Fibroblast of pulmonary artery (primary cell): ENCODE measurements at places on chromosomes 2 and 18.

DNA sequence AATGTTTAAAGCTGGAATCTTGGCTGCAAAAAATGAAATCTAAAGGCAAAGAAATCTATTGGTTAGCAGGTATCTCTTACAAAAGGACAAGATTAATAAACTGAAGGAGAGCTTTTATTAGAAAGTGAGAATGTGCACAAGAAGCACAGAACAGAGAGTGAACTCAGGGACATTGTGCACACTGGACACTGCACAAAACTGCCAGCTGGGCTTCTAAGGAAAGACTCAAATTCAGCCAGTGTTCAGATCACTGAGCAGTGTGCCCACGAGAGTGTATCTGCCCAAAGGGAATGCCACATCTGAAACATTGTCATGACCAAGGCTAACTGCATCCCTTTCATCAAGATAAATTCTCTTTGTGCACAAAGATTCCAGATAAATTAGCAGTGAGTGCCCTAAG is 129.7 kb upstream of the KCNH7 start:
- no peak for DNase-seq

DNA sequence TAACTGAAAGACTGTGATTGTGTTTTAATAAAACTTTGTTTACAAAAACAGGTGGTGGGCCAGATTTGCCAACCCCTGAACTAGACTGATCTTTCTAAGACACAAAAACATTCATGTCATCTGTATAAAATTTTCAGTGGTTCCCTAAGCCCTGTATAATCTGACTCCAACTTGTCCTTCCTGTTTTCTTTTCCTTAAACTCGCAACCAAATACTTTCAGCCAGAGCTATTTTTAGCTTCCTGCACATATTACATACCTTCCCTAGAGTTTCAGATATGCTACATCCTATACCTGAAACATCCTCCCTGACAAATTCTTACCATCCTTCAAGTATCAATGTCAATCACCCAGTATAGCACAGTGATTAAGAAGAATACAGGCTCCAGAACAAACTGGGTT is 4.8 kb downstream of the GCFC2 start:
- DNase-seq = peak; percentile 24

DNA sequence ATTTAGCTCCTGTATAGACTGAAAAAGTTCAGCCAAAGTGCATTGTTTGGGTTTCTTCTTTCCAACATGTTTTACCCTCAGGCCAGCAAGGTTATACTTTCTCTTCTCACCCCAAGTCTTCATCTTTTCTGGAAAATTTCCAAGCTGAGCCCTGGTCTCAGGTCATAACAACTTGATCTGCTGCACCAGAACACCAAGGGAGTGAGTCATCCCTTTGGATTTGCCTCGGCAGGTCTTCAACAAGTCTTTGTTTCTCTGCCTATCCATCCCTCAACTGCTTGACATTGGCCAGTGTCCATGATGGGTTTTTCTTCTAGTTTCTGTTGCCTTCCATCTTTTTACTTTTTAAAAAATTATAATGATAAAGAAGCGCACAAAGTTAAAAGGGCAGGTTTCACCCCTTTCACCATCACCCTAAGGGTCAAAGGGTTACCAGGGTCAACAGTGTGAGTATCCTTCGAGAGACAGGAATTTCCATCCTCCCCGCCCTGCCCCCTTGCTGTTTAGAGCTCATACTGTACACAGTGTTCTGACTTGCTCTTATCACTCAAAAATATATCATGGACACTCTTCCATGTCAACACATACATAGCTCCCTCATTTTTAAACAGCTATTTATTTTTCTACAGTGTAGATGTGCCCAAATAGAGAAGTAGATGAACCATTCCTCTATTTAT is 5.7 kb upstream of the SPATS2L start:
- peak; percentile 60 for DNase-seq

DNA sequence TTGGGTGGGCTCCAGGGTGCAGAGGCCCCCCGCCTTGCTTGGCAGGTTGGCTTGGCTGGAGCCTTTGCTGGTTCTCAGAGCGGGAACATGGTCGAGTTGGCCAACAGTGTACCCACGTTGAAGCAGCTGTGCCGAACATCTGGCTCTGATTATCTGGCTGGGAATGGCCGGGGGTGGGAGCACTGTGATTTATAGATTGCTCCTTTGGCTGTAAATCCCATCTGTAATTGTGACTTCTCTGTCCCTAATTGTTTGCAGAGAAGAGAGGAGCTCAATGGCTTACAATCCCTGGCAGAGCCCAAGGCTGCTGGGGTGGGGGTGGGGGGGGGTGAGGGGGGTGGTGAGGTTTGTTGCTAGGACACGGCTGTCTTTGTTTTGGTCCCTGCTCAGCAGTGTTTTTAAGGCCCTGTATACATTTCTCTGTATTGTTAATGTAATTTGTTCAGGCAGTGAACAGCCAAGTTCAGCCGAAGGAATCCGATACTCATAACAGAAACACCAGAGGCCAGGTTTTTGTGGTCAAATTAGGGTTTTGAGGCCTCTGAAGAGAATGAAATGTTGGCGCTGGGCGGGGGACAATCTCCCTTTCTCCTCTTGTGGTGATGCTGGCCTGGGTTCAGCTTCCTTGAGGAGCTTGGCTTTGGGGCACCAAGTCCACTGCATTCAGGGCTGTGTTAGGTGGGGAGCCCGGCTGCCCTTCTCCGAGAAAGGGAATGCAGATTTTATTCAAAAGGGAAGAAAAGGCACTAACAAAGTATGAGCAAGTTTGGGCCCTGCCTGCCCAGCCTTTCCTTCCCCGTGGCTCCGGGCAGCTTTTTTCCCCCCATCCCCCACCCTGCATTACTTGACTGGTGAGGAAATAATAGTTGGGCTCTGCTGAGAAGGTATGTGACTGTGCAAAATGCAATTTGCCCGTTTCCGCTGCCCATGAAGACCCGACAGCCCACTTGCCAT is 82.5 kb downstream of the TCF7L1 start:
- DNase-seq = peak; percentile 62

DNA sequence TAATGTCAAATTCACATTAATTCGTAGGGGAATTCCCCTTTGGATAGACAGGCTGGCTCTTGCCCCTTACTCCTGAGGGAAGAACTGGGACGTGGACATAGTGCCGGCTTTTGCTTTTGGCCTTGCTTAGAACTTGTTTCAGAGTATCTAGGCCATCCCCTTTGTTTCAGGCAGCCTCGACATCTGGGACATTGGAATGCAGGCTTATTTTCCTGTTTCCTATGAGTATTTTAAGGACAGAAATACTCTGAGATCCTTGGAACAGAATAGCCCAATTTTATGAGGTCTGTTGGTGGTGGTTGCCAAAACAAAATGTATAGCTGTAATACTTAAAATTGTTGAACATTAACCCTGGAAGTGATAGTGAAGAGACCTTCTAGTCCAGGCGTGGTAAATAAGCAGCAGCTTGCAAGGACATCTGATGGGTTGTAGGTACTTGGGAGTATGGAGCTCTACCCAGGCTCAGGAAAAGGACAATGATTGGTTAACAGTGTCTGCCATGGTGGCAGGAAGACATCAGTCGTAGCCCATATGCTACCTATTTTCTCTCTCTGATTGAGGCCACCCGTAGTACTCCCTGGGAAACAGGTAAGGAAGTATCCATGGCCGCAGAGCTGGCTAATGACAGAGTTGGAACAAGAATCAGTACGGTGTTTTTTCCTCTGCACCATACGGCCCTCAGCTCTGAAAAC is 112.4 kb downstream of the CDK15 start:
- DNase-seq = no peak

DNA sequence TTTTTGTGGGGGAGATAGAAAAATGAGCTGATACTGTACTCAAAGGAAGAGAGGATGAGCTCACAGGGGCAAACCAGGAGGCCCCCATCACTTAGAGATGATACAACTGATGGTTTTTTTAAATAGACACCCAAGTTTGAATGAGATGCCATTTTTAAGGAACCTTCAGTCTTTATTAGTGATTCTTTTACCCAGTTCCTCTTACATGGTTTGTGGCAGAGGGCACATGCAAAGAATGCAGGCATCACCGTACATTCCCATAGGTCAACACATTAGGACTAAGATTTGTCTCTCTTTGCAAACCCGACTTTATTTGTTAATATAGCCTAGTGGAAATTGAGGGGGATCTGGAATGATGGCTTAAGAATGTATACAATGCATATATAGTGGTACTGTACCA is 250.9 kb downstream of the ASXL3 start:
- DNase-seq = no peak

DNA sequence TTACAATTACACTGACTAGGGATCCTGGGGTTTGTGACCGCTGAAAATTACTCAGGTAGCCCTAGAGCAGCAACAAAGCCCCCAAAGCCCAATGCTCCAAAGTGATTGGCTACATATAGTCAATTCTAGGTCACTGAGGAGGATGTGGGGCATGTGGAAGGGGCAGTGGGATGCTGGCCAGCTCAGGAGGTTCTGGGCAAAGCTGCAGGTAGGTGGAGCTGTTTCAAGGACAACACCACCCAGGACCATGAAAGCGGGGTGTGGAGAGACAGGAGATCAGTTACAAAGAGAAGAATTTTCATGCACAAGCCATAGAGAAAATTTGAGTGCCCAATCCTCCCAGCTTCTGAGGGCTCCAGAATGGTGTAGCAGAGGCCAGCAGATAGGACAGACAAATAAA is 75.0 kb upstream of the CCDC85A start:
- DNase-seq = no peak

DNA sequence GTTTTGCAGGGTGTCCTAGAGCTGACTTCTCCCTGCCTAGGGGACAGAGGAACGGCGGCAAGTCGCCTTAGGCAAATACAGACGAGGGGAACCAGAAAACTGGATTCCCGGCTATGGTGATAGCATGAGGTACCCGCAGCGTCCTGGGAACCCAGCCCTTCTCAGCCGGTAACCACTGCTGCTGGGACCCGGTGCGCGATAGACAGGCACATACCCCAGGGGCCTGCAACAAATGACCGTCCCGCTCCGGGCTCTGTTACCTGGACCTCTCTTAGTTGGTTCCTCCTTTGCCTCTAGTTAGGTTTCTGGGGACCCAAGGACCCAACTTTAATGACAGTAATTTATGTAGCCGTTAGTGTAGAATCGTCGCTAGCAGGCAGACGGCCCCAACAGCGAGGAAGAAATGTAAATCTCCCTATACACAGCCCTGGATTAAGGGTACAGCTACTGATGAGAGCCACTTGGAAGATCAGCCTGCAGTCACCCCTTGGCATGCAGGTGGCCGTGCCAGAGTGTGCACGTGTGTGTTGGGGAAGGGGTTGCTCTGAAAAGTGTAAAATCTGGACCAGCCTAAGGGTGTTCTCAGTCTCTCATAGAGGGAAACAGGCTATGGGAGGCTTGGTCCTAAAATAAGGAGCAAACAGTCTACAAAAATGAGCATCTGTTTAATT is 819 bp upstream of the SERPINE2 start:
- no peak for DNase-seq
